ENCODE measurements at places on chromosomes 3 and 15.

DNA sequence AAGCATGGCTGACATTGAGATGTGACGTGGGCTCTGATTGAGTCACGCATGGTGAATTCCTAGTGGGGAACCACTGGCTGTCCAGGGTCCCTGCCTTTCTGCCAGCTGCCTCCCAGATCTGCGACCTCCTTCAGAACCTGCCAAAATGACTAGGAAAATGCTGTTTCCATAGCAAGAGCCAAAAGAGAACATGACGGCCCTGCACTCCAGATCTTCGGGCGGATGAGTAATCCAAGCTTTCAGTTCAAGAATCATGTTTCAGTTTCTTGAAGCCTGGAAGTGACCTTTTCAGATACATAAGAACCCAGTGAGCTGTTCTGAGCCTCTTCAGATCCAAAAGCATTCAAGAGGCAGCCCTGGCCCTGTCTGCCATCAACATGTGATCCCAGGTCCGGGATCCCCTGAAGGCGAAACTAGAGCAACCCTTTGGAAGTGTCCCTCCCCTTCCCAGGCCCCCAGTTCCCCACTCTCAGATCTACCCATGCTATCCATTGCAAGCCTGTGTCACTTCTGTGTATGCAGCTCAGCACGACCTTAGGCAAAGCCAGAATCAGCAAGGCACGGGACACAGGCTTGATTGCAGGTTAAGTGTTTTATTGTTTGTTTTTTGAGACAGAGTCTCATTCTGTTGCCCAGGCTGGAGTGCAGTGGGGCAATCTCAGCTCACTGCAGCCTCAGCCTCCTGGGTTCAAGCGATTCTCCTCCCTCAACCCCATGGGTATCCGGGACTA, 19.7 kb downstream of the ANKRD63 start:
- no peak for DNase-seq

GRCh38 chr15:65902373-65902772, 33.1 kb downstream of the RAB11A start:
- peak; percentile 75 for DNase-seq

DNA sequence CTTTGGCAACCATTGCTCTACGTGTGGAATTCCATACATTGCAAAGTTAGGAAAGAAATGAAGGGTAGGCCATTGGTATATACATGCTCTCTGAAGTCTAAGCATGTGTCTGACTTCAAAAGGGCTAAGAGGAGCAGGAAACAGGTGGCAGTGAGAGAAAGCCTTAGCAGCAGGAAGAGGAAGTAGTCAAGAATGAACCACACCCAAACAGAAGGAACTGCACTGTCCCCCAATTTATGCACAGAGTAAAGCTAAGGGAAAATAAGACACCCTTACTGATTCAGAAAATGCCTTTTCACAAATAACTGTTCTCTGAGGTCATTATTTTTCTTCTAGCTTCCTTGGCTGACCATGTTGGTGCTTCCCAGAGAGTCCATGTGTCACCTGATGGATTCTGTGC, 575.4 kb downstream of the NTRK3 start:
- no peak for DNase-seq

DNA sequence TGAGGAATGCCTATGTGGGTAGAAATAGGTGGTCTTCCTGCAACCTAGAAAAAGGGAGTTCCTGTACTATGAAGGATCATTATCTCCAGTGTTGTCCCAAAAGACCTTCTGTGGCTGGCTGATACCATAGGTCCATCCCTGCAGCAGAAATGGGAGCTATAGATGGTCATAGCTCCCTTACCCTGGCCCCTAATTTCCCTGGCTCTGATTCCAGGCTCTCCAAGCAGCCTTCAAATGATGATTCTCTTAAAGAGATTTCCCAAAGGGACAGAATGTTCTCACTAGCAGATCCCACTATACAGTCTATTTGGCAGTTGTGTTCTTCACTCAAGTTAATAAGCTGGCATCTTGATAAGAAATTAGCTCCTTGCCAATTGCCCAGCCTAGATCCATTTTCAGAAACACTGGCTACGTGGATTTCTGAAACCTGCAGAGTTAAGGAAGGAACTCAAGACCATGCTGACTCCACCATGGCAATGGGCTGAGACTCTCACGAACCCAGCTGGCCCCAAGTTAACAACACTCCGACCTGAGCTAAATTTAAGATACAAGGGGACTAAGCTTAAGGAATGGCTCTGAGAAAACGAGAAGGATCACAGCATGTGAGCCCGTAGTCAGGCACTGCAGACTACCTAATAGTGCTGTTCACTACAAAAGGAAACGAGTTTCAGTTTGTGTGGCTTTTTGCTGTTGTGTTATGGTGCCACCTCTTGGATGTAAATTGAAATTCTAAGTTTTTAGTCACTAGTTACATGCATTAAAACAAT, 11.4 kb downstream of the C15orf40 start:
- DNase-seq = peak; percentile 55

DNA sequence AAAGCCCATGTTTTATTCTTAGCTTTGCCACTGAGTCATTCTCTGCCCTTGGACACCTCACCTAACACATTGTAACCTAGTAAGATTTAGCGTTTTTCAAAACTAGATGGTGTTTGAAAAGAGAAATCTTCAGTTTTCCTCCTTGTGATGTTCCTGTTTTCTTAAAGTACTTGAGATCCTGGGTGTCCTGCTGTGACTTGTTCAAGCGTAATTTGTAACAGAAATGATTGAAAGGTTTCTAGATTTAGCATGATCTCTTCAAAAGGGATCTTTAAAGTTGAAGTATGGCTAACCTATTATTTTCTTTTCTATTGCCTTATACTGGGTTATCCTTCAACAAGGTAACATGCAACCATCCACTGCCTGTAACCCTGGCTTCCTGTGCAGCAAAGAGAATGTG, 32.6 kb upstream of the SPATA16 start:
- no peak for DNase-seq

GRCh38 chr3:164465172-164465571, 613.1 kb downstream of the SI start:
- DNase-seq = no peak

- DNase-seq = no peak
Measured at GRCh38 chr15:67089217-67090193, 24.1 kb downstream of the SMAD3 start.

DNA sequence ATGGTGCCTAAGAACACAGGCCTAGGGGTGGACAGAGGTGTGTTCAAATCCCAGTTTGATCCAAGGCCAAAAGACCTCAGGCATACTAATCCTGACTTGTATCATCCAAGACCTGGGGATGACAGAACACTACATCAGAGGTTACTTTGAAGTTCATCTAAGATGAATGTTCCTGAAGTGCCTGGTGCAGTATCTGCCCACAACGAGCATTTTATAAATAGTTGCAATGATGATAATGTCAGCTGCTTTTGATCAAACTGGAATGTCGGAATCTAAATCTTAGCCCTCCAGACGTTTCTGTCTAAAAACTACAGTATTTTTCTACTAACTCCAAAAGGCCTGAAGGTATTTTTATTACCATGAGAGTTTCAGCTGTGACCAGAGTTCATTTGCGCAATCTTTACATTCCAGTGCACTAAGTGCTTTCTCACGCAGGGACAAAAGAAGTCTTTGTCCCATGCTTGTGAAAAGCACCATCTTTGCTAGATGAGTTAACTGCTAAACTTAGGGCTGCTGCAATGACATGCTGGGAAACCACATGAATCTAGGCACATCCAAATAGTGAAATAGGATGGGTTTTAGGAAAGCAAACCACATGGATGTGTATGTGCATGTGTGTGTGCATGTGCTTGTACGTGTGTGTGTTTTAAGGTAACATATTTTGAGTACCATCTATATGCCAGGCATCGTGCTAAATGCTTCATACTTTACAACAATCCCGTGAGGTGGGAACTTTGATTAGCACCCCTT, 18.1 kb downstream of the ANXA2 start:
- DNase-seq = peak; percentile 83

GRCh38 chr15:78681281-78682003, 40.4 kb upstream of the CHRNB4 start:
- DNase-seq = no peak

DNA sequence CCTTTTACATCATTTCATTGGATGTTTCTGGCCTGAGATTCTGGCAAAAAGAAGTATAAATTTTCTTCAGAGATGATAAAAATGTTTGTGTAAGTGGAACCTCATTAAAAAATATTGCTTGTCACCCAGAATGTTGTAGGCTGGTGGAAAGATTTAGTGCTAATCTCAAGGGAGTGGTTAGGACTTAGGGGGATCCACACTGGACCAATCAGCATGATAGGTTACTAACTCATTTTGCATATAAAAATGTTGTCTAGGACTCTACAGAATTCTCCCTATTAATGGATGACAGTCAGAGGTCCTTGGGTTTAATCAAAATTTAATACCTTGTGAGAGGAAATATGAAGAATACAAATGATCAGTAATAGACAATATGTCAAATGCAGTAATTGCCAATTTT, 108.6 kb upstream of the TNIK start:
- DNase-seq = no peak

- DNase-seq = no peak
Measured at GRCh38 chr15:68525815-68526214, 53.0 kb upstream of the CORO2B start.

Measured in hepatocyte (in vitro differentiated cells).